ENCODE measurements at places on chromosomes 3 and 15. TPM values are rescaled to one million over a fixed set of nuclear protein-coding genes. Genes with fewer than 3 reads are reported as not detected.
A peak's percentile ranks its signal among the peaks of the same experiment; 100 is the strongest.

The MTFMT gene
- 18.3 TPM for total RNA-seq

The TM6SF1 gene
- total RNA-seq: 2.2 TPM

- DNase-seq: peak; percentile 84
Measured at GRCh38 chr15:69523010-69524001, 70.7 kb downstream of the RPLP1 start.

GRCh38 chr3:149021830-149022229, 30.5 kb downstream of the GYG1 start:
- DNase-seq: no peak

DNA sequence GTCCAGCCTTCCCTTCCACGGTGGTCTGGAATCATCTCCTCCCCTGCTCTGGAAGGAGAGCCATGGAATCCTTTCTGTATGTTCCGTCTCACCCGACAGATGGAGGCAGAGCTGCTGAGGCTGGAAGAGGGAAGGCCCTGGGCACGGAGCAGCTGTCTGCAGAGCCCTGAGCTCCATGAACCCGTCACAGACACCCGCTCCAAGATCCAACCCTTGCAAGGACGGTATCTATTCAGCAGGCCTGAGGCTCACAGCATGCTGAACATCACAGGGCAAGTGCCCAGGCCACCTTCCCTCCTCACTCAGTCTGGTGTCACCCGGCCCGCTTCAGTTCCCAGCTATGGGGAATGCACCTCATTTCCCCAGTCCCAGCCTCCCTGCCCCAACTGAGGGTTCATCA, 103.9 kb downstream of the LRIG1 start:
- no peak for DNase-seq

GRCh38 chr3:66413151-66413751, 87.6 kb downstream of the LRIG1 start:
- DNase-seq: peak; percentile 25

- DNase-seq: no peak
Measured at GRCh38 chr3:8709801-8710507, 23.6 kb upstream of the CAV3 start.

DNA sequence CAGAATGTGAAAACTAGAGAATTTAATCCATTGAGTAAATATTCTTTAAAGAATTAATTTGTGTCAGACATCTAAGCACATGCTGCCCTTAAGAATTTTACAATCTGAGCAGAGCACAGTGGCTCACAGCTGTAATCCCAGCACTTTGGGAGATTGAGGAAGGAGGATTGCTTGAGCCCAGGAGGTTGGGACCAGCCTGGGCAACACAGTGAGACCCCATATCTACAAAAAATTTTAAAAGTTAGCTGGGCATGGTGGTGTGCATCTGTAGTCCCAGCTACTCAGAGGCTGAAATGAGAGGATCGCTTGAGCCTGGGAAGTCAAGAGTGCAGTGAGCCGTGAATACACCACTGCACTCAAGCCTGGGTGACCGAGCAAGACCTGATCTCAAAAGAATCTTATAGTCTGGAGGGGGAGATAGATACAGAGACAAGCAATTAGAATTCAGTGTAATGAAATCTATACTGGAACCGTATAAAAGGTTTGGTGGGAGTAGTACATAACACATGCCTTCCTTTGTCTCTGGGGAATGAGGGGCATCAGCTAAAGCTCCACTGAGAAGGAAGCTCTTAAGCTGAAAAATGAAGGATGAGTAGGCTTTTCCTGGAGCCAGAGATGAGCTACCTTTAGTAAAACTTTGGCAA, 21.2 kb downstream of the ATP11B start:
- DNase-seq: no peak
